ENCODE measurements at places on chromosomes 3 and 15.

DNA sequence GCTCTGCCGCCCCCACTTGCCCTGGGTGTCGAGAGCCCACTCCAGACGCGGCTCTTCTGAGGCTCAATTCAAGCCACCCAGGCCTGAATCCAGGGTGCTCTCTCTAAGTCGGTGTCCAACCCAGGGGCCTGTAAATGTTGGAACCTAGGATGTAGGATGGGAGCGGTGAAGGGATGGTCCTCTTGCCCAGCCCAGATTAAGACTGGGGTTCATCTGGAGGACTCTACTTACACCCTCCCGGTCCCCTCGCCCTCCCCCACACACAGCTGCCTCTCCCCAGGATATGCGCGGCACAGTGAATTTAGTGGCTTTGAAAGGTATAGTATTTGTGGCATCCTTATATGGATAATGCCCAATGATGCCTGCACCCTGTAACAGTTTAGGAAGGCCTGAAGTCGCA, 822 bp upstream of the FBN1 start:
- H3K4me1 ChIP-seq: peaks cover 16% of the 10 kb centered on the region
- no peaks in the 10 kb centered on the region for H3K27me3 ChIP-seq
- H3K36me3 ChIP-seq: no peaks in the 10 kb centered on the region
- H3K27ac ChIP-seq: no peak overlapping the region
- no peak for DNase-seq
- peak overlapping the region; percentile 79 for H3K4me3 ChIP-seq

- no peak overlapping the region for H3K4me3 ChIP-seq
- peaks cover 7% of the 10 kb centered on the region for H3K4me1 ChIP-seq
- no peaks in the 10 kb centered on the region for H3K36me3 ChIP-seq
- no peak for DNase-seq
- no peaks in the 10 kb centered on the region for H3K27me3 ChIP-seq
These were observed 58.8 kb downstream of the CFAP20DC start for GRCh38 chr3:58991026-58991425.

DNA sequence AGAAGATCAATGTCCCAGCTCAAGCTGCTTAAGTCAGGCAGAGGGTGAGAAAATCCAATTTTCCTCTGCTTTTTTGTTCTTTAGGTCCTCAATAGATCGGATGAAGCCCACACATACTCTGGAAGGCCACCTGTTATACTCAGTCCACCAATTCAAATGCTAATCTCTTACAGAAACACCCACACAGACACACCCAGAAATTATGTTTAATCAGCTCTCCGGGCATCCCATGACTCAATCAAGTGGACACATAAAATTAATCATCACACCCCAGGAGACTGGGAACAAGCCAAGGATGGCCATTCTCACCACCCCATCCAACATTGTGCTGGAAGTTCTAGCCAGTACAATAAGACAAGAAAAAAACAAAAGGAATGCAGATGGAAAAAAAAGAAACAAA, 67.8 kb upstream of the SLC24A5 start:
- H3K27ac ChIP-seq: peak overlapping the region; percentile 23
- H3K4me1 ChIP-seq: peaks cover 5% of the 10 kb centered on the region
- no peaks in the 10 kb centered on the region for H3K36me3 ChIP-seq
- H3K27me3 ChIP-seq: no peaks in the 10 kb centered on the region

- no peaks in the 10 kb centered on the region for H3K4me1 ChIP-seq
- DNase-seq: no peak
- no peak overlapping the region for H3K27ac ChIP-seq
These were observed 14.9 kb downstream of the SERPINI1 start for GRCh38 chr3:167750272-167750971.

- DNase-seq: no peak
- no peak overlapping the region for H3K4me3 ChIP-seq
- no peaks in the 10 kb centered on the region for H3K27me3 ChIP-seq
- no peak overlapping the region for H3K27ac ChIP-seq
- no peaks in the 10 kb centered on the region for H3K4me1 ChIP-seq
These were observed 134.5 kb downstream of the FBN1 start for GRCh38 chr15:48510976-48511375.

GRCh38 chr3:12222775-12223485, 64.2 kb upstream of the TIMP4 start:
- H3K4me3 ChIP-seq: peak overlapping the region; percentile 43
- DNase-seq: peak; percentile 79
- no peaks in the 10 kb centered on the region for H3K36me3 ChIP-seq
- no peaks in the 10 kb centered on the region for H3K27me3 ChIP-seq

DNA sequence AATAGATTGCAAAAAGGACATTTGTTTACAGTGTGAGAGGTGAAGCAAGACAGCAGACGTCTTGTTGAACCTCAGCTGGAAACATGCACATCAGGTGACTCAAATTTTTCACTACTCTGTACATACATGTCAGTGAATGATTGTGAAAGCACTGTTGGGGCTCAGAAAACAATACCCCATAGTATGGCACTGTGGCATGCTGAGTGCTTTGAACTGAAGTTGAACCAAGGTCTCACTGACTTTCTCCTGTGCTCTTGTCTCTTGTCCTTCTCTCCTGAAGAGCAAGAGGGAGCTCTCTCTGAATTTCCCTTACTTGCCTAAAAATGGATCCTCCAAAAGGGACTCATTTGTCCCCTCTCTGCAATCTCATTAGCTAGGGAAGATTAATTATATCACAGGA, 24.5 kb upstream of the NEDD4 start:
- H3K27ac ChIP-seq: peak overlapping the region; percentile 3
- no peaks in the 10 kb centered on the region for H3K27me3 ChIP-seq

- peaks cover 16% of the 10 kb centered on the region for H3K36me3 ChIP-seq
- peaks cover 29% of the 10 kb centered on the region for H3K4me1 ChIP-seq
- H3K27me3 ChIP-seq: no peaks in the 10 kb centered on the region
- no peak overlapping the region for H3K27ac ChIP-seq
- no peak for DNase-seq
- peak overlapping the region; percentile 89 for H3K4me3 ChIP-seq
These were observed 812 bp downstream of the P4HTM start for GRCh38 chr3:48990636-48991469.

DNA sequence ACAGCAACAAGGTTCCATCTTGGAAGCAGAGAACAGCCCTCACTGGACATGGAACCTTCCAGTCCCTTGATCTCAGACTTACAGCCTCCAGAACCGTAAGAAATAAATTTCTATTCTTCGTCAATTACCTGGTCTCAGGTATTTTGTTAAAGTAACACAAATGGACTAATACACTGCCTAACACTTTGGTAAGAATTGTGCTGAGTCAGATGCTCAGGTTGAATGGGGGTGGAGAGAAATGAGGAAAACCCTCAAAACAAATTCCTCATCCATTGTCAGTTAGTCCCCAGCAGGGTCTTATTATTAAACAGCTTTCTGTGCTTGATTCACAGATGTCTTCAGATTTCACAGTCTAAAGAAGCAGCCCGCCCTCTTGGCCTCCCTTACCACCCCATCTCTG, 306.2 kb upstream of the SLCO3A1 start:
- no peaks in the 10 kb centered on the region for H3K36me3 ChIP-seq
- no peak overlapping the region for H3K4me3 ChIP-seq
- H3K27ac ChIP-seq: no peak overlapping the region
- no peaks in the 10 kb centered on the region for H3K4me1 ChIP-seq
- no peak for DNase-seq

DNA sequence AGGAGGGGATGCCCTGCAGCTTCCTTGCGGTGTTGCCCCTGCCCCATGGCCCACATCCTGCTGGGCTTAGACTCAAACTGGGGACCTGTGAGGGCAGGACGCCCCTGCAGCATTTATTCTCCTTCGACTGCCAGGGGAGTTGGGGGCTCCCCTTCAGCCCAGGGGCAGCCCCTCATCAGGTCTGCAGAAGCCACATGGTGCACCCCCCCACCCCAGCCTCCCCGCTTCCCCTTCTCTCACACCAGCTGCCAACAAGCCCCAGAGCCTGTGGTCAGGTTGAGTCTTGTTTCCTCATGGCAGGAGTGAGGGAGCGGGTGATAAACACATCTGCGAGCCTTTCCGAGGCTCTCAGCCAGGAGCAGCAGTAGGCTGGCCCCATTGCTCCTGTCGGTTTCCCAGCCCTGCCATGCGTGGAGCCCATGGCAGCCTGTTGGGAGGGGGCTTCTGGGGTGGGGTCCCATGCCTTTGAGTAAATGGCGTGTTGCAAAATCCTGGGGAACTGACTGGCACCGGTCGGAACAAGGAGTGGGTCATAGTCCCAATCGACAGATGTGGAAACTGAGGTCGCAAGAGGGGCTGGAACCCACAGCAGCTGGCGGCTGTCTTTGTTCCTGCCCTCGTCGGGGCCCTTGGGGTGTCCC, 27.8 kb downstream of the WNT7A start:
- H3K27ac ChIP-seq: peak overlapping the region; percentile 85
- H3K4me3 ChIP-seq: no peak overlapping the region
- peaks cover 4% of the 10 kb centered on the region for H3K36me3 ChIP-seq

DNA sequence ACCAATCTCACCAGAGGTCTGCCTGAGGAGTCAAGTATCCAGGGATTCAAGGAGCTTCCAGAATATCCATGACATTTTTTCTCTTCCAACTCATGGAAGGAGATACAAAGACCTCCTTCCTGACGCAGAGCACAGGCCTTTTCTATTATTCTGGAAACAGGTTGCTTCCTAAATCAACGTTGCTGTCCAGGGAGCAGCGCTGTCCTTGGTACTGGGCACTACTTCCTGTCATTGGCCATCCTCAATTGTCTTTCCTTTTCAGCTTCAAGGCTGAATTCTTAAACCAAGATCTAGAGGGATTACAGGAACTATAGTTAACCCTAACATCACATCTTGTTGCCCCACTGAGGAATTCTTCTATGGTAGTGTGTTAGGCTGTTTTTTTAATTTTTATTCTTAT, 50.4 kb upstream of the TBC1D21 start:
- H3K4me3 ChIP-seq: no peak overlapping the region
- H3K27ac ChIP-seq: no peak overlapping the region
- peaks cover 66% of the 10 kb centered on the region for H3K27me3 ChIP-seq
- no peaks in the 10 kb centered on the region for H3K36me3 ChIP-seq
- DNase-seq: peak; percentile 26

DNA sequence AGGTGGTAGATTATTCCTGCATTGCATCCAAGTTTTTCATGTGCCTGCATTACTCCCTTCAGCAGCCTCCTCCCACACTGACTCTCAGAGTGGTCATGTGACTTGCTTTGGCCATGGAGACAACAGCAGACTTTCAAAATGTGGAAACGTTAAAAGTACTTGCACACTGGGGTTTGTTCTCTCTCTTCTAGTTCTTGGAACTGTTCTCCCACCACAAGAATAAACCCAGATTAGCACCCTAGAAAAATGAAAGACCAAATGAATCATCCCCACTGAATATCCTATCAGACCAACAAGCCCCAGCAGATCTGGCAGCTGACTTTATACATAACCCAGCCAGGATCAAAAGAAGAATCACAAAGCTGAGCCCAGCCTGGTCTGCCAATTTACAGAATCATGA, 398.5 kb downstream of the VPS13C start:
- H3K36me3 ChIP-seq: no peaks in the 10 kb centered on the region
- no peak overlapping the region for H3K27ac ChIP-seq
- peaks cover 16% of the 10 kb centered on the region for H3K4me1 ChIP-seq
- H3K27me3 ChIP-seq: no peaks in the 10 kb centered on the region
- no peak overlapping the region for H3K4me3 ChIP-seq

DNA sequence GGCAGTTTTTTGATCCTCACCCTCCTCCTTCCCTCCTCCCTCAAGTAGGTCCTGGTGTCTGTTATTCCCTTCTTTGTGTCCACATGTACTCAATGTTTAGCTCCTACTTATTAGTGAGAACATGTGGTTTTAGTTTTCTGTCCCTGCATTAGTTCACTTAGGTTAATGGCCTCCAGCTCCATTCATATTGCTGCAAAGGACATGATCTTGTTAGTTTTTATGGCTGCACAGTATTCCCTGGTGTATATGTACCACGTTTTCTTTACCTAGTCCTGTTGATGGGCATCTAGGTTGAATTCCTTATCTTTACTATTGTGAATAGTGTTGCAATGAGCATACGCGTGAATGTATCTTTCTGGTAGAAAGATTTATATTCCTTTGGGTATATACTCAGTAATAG, 61.7 kb upstream of the FGF7 start:
- no peaks in the 10 kb centered on the region for H3K4me1 ChIP-seq
- DNase-seq: no peak
- H3K4me3 ChIP-seq: no peak overlapping the region
- no peaks in the 10 kb centered on the region for H3K36me3 ChIP-seq

- DNase-seq: no peak
- H3K4me1 ChIP-seq: no peaks in the 10 kb centered on the region
- peaks cover 6% of the 10 kb centered on the region for H3K36me3 ChIP-seq
- no peak overlapping the region for H3K27ac ChIP-seq
These were observed 730 bp downstream of the ZKSCAN7 start for GRCh38 chr3:44555723-44556122.

GRCh38 chr3:196063456-196063855, 18.4 kb downstream of the TFRC start:
- H3K4me1 ChIP-seq: no peaks in the 10 kb centered on the region
- DNase-seq: no peak
- no peaks in the 10 kb centered on the region for H3K27me3 ChIP-seq
- H3K27ac ChIP-seq: no peak overlapping the region

DNA sequence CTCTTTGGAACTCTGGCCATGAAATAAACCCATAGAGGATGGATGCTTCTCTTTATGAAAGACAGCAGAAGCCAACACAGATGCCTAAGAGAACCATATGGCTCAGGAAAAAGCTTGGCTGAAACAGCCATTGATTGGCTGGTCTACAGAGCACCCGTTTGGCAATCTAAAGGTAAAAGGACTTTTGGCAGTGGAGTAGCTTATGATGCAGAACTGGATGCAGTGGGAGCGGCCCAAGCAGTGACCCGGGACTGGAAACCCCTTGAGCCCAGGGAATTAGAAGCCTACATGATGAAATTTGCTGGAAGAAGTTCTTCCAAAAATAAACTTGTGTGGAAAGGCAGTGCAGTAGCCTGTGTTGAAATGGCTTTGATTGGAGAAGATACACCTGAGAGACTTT, 360.2 kb downstream of the NR2F2 start:
- H3K27me3 ChIP-seq: peaks cover 70% of the 10 kb centered on the region
- no peaks in the 10 kb centered on the region for H3K4me1 ChIP-seq
- no peak for DNase-seq
- H3K36me3 ChIP-seq: no peaks in the 10 kb centered on the region

- H3K36me3 ChIP-seq: no peaks in the 10 kb centered on the region
- no peak for DNase-seq
- H3K4me1 ChIP-seq: no peaks in the 10 kb centered on the region
- no peak overlapping the region for H3K4me3 ChIP-seq
These were observed 221.4 kb upstream of the LRRN1 start for GRCh38 chr3:3577823-3578222.

DNA sequence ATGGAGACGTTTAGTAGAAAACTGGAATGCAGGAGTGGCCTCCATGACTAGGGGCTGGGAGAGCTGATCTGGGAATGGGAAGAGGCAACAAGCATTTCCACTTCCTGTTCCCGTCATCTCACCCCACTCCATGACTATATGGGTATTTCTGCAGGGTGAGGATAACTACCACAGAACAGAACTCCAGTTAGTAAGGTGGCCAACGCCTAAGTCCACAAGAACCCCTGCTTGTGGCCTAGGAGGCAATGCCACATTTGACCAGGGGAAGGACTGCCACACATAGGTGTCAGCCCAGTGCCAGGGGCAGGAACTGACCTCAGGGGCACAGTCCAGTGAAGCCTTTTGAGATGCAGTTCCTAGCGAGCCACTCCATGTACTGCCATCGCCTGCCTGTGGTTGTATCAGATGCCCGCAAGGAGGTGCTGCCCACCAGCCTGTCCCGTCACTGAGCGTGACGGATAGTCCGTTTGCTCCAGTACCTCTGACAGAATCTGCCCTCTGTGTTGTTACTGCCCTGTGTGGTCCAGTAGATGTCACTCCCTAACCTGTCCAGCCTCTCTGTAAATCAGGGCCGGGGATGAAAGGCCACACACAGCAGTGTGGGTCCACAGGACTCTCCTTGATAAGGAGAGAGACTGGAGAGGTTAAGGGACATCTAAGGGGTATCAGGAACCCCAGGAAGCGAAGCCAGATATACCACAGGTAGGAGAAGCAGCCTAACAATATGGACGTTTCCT, 3.5 kb upstream of the MTFMT start:
- H3K27ac ChIP-seq: no peak overlapping the region
- peaks cover 7% of the 10 kb centered on the region for H3K4me1 ChIP-seq
- no peak overlapping the region for H3K4me3 ChIP-seq
- no peaks in the 10 kb centered on the region for H3K27me3 ChIP-seq
- H3K36me3 ChIP-seq: no peaks in the 10 kb centered on the region

Measured in MCF 10A (cell line).